Left ventricle myocardium inferior (tissue), 1 donor: ENCODE measurements at places on chromosomes 6 and 20. TPM values are rescaled to one million over a fixed set of nuclear protein-coding genes. Genes with fewer than 3 reads are reported as not detected.

DNA sequence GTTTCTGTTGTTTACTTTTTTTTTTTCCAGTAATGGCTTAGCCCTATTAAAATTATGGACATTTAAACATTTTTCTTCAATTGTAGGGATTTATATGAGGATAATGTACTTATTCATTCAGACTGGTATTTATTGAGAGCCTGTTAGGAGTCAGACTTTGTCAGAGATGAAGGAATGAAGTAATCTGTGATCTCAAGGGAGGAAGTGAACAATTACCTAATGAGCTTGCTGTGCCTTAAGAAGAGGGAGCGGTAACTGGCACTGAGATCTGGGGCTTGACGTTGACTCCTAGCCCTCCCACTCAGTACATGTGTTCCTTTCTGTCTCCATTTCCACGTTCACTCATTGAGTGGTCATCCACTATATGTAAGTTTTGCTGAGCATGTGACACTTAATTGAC lies 12.6 kb downstream of the AFDN start:
- DNase-seq, result no peak

The OOEP gene
- total RNA-seq, result not detected

DNA sequence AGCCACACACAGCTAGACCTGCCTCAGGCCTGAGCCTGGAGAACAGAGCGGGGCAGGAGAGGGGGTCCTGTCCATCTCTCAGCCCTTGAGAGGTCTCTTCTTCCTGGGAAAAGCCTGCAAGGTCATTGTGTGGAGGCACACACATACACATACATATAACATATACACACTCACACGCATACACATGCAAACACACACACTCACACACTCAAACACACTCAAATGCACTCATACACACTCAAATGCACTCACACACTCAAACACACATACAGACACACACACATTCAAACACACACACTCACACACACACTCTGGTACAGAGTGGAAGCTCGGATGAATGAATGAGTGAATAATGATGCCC lies 515 bp downstream of the TLDC2 start:
- no peak for DNase-seq

The POPDC3 gene
- total RNA-seq, result 56.9 TPM

- DNase-seq, result no peak
Observed at GRCh38 chr6:170212956-170213636, 77.8 kb downstream of the DLL1 start.

The PRSS35 gene
- 0.36 TPM for total RNA-seq

DNA sequence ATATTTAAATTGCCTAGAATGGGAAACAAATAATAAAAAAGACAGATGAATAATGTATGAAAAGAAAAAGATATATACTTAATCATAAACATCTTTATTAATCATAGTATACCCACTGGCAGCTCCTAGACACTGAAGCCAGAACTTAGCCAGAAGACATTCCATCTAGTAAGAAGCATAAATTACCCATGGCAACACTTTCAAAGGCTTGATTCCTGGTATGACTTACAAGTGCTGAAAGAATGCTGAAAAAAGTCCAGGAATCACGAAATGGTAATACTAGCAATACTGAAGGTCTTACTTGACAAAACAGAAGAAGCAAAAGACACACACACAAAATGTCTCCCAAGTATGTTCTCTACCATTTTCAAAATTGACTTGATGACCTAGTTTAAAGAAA lies 38.0 kb downstream of the RWDD2A start:
- DNase-seq, result no peak

The PAK5 gene
- total RNA-seq, result not detected

DNA sequence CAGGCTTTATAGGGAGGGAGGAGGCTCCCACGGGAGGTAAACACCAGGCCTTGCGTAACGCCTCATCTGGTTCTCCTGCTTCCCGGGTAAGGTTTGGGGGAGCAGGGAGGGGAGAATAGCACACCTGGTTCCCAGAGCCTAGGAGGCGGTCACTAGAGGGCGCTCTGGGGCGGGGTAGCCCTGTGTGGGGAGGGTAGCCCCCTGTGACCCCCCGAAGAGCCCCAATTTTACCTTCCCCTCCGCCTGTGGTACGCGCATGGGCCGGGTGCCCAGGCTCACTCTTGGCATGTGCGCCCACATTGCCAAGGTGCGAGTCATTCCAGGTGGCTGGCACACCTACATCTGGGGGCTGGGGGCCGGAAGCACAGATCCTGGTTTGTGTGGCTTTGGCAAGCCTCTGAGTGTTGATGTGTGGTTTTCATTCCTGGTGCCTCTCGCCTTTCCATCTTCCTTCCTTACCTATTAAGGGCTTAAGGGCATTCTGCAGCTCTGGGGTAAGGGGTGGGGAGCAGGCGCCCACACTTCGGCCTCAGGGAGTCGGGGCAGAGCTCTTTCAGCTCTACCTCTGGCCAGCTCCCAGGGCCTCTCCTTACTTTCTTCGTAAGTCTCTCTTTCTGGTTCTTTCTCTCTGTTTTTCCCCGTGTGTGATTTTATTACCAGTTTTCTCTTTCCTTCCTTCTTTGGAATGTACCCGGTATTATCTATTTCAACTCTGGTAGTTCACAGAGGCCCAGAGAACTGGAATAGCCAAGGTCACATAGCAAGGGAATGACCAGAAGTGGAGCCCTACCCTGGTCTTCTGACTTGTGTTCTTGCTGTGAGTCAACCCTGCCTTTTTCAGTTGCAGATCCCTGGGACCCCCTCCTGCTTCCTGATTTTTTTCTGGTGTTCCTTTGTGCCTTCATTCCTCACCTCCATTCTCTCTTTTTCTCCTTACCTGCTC lies 492 bp upstream of the RNF39 start:
- DNase-seq, result no peak

The NHLRC1 gene
- 1.1 TPM for total RNA-seq

DNA sequence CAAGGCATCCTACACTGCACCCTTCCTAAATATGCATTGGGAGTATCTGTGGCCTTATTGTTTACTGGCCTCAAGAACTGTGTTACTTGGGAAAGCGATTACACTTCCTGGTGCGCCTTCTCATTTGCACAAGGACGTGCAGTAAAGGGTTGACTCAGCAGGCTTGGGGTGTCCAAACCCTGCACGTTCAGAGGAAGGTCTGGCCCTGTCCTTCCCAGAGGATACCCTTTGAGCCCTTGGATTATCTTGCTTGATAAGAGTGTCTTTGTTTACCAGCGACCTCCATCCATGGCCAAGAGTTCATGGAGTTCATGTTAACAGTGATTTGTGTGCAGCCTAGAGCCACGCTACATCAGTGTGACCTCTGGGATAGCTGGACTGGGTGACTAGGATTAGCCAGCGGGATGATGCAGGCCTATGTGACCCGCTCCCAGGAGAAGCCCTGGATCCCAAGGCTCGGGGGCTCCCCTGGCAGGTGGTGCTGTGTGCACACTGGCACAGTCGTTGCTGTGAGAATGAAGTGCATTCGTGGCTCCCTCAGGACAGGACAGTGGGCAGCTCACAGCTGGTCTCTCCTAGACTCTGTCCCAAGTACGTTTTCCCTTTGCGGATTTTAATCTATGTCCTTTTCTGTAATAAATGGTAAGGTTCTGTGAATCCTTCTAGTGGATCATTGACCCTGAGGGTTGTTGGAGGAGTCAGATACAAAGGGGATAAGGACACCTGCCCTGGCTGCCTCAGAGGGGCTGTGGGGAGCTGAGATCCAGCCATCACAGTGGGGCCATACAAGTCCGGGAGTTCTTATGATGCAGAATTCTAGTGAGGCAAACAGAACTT lies 73.5 kb downstream of the TTLL2 start:
- no peak for DNase-seq

DNA sequence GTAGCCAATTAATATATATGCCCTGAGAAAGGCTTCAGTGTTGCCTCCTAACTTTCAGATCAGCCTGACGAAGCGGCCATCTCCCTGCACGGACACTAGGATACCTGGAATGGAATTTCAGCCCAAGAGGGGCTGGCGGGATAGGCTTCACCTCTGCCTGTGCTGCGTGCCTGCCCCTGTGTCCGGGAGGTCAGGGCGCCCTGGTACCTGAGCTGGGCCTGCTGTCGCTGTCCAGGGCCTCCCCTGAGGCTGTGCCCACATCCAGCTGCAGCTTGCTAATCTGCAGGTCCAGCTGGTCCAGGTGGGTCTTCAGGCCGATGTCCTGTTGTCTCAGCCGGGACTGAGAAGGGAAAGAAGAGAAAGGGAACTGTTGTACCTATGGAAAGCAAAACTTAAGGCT lies 8.6 kb downstream of the DACT2 start:
- no peak for DNase-seq

The POU5F1 gene
- 0.69 TPM for total RNA-seq

- peak; percentile 34 for DNase-seq
Observed at GRCh38 chr6:7176208-7176607, 68.4 kb downstream of the RREB1 start.

GRCh38 chr6:119327810-119328209 lies 21.8 kb downstream of the MAN1A1 start:
- no peak for DNase-seq

DNA sequence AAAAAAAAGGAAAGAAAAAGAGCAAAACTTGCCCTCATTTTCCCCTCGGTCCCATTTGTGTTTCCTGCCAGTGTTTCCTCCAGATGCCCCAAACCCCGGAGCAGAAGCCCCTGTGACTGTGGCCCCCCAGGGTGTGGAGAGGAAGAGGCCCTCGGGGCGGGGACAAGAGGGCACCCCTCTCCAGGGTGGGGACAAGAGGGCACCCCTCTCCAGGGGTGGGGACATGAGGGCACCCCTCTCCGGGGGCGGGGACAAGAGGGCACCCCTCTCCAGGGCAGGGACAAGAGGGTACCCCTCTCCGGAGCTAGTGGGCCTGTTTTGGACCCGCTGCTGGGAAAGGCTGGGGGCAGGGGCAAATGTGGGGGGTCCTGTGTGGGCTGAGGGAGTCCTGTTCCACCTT lies 13.1 kb downstream of the MYT1 start:
- DNase-seq, result no peak

DNA sequence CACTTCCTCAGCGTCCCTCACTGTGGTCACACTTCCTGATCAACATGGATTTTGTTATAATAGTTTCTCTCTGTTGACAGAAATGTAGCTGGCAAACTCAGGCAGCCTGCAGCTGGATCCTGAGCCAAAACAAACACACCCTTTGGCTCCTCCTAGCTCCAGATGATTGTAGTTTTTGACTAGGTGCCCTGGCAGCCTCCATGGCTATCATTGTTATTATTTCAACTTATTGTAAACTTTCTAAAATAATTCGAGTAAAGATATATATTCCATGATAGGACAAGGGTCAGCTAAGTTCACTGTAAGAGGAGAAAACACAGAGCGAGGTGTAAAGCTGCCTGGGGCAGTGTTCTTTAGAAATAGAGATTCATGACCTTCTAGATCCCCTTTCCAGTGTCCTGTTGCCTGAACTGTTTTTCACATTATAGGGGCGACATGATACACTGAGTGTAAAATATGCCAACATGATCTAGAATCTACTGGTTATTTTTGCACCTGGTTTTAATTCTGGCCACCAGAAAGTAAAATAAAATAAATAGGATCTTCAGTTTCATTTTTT lies 98.2 kb upstream of the HDGFL1 start:
- DNase-seq, result peak; percentile 42

- DNase-seq, result no peak
Observed at GRCh38 chr6:90285042-90285481, 11.6 kb downstream of the BACH2 start.

GRCh38 chr6:138957484-138957883 lies 30.6 kb downstream of the REPS1 start:
- DNase-seq, result no peak

DNA sequence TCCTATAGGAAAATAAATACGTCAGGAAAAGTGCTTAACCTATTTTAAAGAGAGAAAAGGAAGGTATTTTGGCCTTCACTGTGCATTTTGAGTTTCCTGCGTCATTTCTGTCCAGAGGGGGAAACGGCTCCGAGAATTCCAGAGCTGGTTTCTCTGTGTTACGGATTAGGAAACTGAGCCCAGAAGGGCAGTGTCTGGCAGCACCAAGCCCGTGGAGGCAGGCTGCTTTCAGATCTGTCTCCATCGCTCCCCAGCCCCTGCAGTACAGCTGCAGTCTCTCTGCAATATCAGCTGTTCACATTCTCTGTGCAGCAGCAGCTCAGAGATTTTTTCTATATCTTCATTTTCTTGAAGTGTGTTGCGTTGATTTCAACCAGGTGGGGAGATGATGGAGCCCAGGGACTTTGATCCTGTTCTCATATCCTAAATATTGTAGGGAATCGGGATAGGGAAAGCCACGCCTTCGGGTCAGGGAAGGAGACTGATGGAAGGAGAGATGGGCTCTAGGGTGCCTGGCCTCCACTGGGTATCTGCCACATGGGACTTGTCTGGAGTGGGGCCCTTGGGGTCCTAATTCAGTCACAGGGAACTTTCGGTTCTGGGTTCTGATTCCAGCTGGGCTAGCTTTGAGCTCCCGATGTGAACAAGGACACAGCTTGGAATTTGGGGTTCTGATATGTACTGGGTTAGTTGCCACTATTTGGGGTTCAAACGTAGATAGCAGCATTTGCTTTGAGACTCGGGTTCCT lies 2.8 kb downstream of the ANKRD60 start:
- DNase-seq, result no peak

The REM1 gene
- 1.5 TPM for total RNA-seq

DNA sequence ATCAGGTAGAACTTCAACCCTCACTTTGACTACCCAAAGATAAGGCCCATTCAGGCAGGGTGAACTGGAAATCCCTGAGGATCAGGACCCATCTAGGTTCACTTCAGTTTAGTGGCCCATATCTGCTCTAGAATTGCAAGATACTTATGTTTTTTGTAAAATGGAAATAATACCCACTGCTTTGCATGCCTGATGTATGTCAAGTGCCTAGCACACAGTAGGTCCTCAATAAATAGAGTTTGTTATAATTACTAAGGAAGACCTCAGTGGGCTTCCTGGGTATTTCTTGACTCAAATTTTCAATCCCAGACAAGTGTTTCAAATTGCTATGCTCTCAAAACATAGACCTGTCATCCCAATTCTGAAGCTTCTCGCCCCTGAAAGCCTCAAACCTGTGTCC lies 32.5 kb downstream of the PIGU start:
- DNase-seq, result no peak

The AURKA gene
- 7.8 TPM for total RNA-seq

DNA sequence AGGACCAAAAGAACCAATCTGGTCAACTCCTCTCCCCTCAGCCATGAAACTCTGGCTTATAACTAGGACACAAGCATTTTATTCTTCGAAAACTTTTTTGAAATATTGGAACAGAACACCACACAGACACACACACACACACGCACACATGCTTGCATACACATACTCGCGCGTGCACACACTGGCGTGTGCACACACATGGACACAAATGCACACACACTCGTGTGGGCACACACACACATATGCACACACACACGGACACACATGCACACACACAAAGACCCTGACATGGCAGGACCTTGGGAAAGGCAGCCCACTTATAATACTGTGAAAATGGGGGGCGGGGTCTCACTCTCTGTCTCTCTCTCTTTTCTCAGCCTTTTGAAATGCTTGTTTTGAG lies 63.9 kb downstream of the TMEM242 start:
- DNase-seq, result no peak
